ENCODE measurements at places on chromosomes 1 and 21.

DNA sequence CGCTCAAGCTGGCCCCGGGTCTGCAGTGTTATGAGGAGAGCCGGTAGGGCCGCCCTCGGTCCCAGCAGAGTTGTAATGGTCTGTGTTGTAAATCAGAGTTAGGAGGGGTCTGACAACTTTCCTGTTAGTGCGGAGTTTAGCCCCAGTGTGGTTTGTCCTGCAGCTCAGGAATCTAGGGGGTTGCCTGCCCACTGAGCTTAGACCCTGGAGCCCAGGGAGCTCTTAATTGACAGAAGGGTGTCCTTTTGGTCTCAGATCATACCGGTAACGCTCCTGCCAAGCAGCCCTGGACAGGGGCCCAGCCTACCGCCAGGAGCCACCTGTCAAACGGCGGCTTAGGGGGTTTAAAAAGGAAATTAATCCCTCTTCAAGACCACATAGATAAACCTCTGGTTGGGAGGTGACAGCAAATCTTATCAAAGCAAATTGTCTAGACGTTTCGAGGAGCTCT, 164.4 kb downstream of the DYRK1A start:
- DNase-seq: no peak

DNA sequence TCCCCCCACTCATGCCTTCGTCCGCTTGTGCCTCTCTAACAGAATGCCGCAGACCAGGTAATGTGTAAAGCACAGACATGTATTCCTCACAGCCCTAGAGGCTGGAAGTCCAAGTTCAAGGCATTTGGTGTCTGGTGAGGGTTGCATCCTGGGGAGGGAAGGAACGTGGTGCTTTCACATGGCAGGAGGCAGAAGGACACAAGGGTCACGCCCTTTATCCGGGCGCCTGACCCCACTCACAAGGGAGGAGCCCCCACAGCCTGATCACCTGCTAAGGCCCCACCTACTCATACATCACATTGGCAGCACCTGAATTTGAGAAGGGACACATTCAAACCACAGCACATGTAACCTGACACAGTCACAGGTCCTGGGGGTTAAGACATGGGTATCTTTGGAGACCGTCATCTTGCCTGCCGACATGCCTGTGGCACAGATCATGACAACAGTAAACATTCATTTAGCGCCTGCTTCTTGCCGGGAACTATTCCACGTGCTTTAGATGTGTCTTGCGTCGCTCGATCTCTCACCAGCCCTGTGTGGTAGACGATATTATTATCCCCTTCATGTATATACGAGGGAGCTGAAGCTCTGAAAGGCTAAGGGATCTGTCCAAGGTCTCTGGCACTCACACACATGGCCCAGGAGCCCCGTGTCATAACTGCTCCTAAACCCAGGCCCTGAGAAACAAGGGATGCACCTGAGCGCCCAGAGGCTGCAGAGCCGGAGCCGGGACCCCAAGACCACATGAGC, 235.6 kb downstream of the NPHP4 start:
- no peak for DNase-seq

GRCh38 chr1:170213596-170213995, 67.8 kb downstream of the NTMT2 start:
- no peak for DNase-seq

DNA sequence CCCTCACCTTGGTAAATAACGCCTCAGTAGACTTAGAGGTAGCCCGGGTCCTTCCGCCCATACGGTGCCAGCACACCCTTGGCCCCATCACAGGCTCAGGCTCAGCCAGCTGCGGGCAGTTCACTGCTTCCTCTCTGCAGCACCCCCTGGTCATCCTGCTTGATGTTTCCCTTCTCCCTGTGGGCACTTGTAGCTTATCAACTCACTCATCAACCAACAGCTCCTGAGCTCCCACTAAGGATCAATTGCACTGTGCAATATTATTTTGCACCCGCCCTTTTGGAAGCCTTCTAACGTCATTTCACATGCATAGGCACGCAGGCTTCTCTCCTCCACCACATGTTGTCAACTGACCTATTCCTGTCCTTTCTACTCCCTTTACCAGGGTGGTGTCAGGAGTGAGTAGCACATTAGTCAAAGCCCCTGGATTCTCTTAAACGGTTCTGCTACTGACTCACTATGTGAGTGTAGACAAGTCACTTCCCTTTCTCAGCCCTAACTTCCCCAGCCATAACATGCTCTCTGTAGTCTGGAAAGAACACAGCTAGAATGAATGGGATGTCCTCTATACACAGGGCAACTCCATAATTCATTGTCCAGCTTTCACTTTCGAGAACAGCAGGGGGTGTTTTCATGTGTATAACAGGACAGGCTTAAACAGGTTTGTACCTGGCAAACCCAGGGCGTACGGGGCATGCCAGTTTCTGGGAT, 47.1 kb upstream of the IRF2BP2 start:
- DNase-seq: peak; percentile 99

DNA sequence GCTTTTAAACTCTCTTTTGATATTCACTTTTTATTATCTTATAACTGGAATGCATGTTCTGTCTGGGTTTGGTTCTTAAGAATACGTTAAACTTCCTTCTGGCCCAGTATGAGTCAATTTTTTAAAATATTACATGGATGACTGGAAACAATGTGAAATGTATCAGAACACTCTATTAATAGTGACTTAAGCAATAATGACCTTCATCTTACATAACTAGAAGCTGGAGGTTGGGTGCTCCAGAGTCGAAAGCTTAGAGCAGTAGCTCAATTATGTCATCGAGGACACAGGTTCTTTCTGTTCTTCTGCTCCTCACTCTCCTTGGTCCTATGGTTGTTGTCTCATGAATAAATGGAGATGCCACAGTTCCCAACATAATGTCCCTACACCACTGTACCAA, 91.6 kb upstream of the FOXD3 start:
- peak; percentile 6 for DNase-seq

DNA sequence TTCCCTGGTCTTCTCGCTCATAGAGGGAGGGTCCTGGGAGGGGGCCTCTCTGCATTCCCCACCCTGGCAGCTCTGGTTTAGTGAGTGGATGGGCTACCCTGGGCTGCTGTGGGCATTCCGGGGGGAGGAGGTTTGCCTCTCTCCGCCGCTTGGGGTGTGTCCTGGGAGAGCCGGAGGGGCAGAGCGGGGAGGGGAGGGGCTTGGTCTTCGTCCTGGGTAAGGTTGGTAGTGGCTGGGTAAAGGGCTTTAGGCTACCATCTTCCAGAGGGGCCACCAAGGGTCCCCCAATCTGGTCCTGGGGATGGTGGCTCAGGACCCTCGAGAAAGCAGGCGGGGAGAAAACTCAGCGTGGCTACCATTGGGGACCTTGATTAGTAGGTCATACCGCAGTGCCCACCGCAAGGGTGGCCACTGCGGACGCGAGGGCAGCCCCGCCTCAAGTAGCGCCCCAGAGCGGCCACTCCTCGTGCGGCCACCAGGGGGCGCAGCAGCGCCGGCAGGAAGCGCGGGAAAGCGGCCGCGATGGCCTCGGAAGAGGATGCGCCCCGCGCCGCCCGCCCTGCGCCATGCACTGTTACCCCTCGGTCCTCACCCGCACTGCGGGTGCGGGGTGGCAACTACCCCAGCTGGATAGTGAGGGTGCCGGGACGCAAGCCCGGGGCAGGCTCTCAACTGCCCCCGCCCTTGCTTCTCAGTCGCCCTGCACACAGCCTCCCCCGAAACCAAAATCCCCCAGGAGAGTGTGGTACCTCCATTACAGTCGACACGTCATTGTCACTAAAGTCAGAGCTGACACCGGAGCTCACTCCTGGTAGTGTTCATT, 44.1 kb upstream of the SLC25A33 start:
- peak; percentile 62 for DNase-seq

- DNase-seq: no peak
These were observed 37.4 kb downstream of the UBE2T start for GRCh38 chr1:202304375-202304774.

GRCh38 chr1:26290122-26290881, 10.4 kb downstream of the SH3BGRL3 start:
- DNase-seq: peak; percentile 91

DNA sequence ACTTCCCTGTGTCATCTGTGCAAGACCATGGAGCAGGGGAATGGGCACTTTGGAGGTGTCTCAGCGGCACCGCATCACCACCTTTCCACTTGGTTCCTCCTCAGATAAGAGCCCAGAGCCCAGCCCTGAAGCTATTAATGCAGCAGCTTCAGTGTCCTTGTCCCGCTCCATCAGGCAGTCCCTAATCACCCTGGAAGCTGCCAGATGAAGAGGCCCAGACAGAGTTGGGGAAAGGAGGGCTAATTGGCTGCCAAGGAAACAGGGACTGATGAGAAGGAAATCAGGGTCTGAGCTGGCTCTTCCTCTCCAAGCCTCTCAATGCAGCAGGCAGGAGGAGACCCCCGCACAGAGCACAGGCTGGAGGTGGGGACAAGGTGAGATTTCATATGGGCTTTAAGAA, 83.1 kb upstream of the KLHDC7A start:
- no peak for DNase-seq

- no peak for DNase-seq
These were observed 16.4 kb upstream of the KCNN3 start for GRCh38 chr1:154886281-154887015.

DNA sequence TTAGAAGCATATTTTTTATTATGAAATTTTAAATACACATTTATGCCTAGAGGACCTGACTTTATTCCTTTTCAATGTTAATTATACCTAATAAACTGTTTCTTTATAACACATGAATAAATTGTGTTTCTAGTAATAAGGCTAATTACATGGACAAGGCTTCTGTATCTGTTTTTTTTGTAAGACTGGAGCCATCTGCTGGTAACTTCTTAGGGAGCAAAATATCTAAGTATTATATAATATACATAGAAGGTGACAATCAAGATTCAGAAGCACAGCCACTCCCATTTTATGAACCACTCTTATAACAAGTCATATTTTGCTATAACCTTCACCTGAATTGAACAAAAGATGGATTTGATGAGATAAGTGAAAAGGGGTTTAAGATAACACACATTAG, 84.2 kb downstream of the LBR start:
- DNase-seq: peak; percentile 15

- no peak for DNase-seq
These were observed 441.9 kb upstream of the ADAMTS5 start for GRCh38 chr21:27408826-27409225.

GRCh38 chr1:242224461-242224860, 225.6 kb upstream of the MAP1LC3C start:
- no peak for DNase-seq

- DNase-seq: peak; percentile 88
These were observed 40.2 kb downstream of the RASAL2 start for GRCh38 chr1:178134061-178134460.

- DNase-seq: peak; percentile 30
These were observed 40.4 kb downstream of the RIMS3 start for GRCh38 chr1:40625076-40625475.

DNA sequence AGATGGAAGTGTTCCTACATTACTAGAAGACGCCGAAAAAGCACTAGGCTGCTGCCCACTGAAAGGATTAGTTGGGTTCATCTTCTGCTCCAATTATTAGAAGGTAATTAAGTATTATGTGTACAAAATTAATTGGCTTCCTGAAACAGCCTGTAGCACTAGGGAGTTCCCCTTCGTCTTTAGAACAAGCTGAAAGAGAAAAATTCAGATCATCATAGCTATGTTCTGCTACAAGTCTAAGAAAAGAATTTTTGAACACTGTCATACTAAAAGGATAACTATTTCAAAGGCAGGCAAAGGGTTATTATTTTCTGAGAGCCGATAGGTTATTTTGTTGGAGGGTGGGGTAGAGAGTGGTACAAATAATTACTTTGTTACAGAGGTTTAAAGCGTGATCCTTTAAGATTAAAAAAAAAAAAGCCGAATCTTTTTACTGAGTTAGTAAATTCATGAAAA, at the start of gene MCM3AP:
TSS of gene MCM3AP (minus strand) at position 406 of the 456 bp plus-strand sequence. CDS start at position 81, 325 bp downstream.
- DNase-seq: no peak

- DNase-seq: peak; percentile 58
These were observed 51.7 kb upstream of the EDEM3 start for GRCh38 chr1:184806296-184806721.

DNA sequence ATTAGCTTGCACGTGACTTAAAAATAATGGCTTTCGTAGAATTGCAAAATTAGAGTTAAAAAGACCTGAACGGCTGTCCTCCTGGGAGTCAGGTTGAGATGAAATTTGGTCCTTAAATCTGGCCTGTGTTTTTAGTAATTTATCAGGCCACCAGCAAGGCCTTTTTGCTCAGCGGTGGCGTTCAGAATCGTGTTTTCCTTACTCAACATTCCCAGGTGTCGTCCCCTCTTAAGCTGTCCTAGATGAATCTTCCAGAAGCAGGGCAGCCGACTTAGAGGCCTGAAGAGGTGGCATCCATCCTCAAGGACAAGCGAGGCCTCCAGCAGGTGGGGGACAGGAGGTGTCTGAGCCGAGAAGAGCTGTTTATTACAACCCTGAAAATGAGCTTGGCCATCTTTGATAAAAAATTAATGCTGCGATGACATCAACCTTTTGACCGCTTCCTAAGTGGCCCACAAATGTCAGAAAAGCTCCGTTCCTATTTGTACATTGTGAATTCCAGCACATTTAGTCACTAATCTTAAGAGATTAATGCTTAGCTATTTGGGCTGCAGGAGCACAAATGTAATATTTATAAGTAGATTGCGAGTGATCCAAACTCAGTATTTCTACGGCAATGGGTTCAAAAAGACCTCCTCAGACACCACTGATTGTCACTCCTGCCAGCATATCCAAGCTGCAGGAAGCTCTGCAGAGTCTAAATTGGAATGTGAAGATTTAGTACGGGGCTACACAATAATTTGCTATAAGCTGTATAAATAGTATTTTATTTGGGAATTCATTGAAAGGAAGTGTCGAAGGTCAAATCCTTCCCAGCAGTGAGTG, 344.1 kb upstream of the VAMP3 start:
- no peak for DNase-seq

DNA sequence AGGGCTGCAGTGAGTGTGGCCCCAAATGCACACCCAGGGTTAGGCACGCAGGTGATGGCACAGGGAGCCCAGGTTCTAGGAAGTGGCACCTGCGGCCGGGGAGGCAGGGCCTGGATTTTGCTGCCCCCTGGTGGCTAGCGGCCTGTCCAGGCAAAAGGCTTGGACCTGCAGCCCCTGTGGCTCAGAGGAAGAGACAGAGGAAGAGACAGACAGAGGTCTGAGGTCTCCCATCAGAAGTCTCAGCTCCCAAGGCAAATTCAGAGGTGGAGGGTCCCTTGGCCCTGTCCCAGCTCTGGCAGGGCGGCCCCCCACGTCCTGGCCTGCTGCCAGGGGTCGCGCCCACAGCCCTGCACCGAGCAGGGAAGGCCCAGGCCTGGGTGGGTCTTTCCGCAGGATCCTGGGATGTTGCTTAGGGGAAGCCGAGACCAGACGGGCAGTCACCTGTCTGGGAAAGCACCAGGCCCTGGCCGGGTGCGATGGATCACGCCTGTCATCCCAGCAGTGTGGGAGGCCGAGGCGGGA, 8.0 kb upstream of the TNFRSF14 start:
- DNase-seq: peak; percentile 80

- no peak for DNase-seq
These were observed 899 bp downstream of the OPRD1 start for GRCh38 chr1:28812669-28813468.
